ENCODE measurements at places on chromosomes 7 and 10.

GRCh38 chr10:7948371-7949000 is 106.0 kb upstream of the GATA3 start:
- no peak for DNase-seq

- no peak for DNase-seq
These were observed 382.2 kb upstream of the NRP1 start for GRCh38 chr10:33716501-33717267.

DNA sequence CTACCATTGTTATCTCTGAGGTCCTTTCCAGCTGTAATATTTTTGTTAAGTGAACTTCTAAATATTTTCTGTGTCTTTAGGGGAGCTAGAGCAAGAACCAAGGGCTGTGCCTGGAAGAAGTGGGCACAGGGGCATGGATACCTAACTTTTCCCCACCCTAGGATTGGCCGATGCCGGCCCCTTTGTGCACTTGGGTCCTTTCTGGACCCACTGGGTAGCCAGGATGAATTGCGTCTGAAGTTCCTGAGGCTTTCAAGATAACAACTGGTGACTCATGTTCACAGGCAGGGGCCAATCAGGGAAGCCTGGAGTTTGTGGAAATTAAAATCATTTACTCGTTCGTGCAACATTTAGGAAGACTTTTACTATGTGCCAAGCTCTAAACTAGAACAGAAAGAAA is 758 bp downstream of the DPCD start:
- no peak for DNase-seq

- no peak for DNase-seq
These were observed 58.9 kb downstream of the HIPK2 start for GRCh38 chr7:139718859-139719258.

GRCh38 chr7:31448649-31449048 is 65.2 kb upstream of the ITPRID1 start:
- DNase-seq = no peak

GRCh38 chr10:78902815-78903214 is 166.0 kb upstream of the ZMIZ1 start:
- DNase-seq = no peak

GRCh38 chr10:68666280-68666760 is 54.7 kb upstream of the CCAR1 start:
- peak; percentile 81 for DNase-seq

Data from HFF-Myc (cell line).